NCI-H1105 treated with DMSO at 0.1 percent for 48 hours (cell line): ENCODE measurements at places on chromosomes 1 and 21.
A peak's percentile ranks its signal among the peaks of the same experiment; 100 is the strongest.

DNA sequence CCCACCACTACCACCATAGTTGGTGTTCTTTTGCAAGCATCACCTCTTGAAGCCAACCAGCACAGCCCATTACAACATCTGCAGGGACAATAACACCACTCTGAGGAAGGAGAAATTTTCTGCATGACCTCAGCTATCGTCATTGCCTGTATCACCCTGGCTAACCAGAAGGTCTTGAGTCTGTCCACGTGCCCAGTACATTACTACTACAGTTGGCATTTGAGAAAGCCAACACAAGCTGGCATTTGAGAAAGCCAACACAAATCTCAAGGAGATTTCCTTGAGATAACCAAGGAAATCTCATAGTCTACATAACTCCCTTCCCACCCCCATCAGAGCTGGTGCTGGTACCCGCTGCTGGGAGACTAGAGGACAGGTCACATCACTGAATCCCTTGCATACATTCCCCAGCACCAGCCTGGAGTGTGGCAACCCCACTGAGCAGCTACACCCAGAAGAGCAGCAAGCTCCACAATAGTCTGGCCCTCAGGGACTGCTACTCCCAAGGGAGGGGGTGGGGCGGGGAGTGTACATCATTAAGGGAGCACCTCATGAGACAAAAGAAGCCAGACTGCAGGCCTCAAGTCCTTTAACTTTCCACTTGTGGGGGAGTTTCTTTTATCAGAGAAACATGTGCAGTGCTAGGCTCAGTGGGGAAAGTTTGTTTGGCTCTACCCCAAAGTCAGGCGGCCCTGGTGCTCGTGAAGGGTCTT, 46.0 kb upstream of the GUCA2A start:
- DNase-seq = no peak

- DNase-seq = no peak
Measured at GRCh38 chr1:202105571-202106339, 17.0 kb upstream of the GPR37L1 start.

GRCh38 chr1:172293429-172293828, 127.1 kb upstream of the C1orf105 start:
- DNase-seq = no peak

DNA sequence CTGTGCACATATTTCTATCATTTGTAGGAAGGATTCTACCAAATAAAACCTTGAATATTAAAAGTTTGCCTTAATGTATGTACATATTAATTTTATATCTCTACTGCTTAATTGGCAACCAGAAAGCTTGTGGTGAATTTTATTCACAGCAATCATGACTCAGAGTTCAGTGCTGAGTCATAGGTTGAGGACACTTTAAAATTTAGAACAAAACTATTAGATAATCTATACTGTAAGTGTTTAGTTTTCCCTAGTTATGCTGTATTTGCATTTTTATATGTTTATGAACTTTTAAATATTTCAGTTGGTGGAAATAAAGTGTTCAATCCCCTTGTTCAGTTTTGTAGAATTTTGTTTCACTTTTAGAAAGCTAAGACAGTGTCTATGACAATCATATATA, 841.5 kb downstream of the KCNT2 start:
- no peak for DNase-seq

- peak; percentile 51 for DNase-seq
Measured at GRCh38 chr1:232635778-232636356, 5.9 kb upstream of the SIPA1L2 start.

- peak; percentile 34 for DNase-seq
Measured at GRCh38 chr1:233304489-233305102, 9.1 kb upstream of the PCNX2 start.

- DNase-seq = no peak
Measured at GRCh38 chr1:48767975-48768510, 8.6 kb downstream of the BEND5 start.

DNA sequence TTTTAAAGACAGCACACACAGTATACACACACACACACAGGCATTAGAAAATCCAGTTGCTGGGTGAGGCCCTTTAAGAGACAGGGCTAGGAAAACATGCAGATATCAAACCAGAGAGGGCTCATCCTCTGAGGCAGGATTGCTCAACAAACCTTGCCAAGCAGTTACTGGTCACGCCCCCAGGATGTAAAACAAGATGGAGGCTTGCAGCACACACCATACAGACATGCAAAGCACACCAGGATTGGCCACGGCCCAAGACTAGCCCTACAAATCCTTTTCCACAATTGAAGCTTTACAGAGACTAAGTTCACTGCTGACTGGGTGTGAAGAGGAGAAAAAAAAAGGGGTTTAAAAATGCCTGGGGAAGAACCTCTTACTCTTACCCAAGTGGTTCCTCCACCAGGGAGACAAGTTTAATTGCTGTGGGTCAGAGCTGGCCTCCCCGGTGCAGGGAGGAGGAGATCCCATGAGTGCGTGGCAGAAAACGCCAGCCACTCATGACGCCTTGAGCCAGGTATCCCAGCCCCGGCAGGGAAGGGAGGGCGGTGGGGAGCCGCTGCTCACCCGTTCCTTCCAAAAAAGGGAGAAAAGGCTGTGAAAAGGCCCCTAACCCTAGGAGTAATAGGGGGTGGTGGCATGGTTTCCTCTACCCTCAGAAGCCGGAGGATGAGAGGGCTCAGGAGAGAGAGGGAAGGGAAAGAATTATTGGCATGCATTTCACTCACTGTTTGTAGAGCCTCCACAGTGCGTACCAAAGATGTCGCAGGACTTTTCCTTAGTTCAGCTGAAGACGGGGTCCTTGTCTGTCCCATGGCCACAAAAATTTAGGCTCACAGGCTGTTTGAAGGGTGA, 594.6 kb upstream of the ZP4 start:
- no peak for DNase-seq

DNA sequence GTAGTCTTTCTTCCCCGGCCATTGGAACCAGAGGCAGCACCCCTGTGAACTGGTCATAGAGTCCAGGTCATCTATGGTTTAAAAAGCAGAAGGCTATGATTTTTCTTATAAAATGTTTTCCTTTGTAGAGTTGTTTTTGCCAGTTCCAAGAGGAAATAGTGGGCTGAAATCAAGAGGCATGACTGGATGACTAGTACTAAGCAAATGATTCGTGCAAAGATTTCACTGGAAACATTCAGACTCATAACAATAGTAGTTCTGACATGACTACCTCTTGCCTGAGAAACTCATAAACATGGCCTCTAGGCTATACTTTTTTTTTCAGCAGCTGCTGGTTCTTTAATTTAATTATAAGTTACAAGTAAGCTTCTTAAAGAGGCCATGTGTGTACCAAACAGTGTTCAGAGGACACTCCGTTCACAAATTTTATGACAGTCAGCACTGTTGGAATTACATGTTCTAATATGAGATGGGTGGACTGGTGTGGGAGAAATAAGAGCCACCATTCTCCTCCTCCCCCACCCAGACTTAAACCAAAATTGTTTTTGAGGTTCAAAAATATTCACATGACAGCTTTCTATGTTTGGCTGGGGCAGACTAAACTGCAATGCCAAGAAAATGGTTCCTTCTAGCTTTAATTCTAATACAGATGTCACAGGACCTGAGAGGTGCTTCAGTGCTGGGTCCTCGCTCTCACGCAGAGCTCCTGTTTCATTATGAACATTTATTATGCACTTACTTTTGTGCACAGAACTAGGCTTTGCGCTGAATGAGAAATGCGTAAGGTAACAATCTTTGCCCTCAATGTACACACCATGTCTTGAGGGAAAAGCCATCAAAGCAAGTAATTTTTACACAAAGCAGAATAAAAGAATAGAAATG, 147.5 kb downstream of the ZC3H11B start:
- DNase-seq = no peak

DNA sequence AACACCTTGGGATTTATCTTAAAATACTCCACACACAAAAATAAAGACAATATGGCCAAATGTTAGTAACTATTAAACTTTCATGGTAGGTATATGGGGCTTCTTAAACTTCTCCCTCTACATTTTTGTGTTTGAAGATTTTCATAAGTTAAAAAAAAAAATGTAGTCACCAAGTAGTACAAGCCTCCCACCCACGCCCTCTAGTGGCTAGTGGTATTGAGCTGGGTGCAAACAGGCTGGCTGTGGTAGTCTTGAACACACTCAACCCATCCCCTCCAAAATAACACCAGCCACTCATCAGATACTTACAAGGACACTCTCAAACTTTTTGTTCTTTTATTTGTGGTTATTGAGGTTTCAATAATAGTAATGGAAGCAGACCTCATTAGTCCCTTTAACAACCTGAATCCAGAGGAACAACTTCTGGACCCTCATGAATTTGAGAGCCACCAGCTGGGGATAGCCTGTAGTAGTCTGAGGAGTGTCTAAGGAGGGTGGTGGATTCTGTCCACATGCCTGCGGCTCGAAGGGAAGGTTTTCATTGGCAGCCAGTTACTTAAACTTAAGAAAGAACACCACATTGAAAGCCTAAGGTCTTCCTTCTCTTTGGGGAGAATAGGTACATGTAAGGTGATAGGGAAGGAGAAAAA, 15.6 kb downstream of the RD3 start:
- DNase-seq = peak; percentile 61

- no peak for DNase-seq
Measured at GRCh38 chr1:163824006-163824405, 502.3 kb downstream of the NUF2 start.

- no peak for DNase-seq
Measured at GRCh38 chr1:235011599-235012435, 116.8 kb downstream of the TOMM20 start.
